ENCODE measurements at places on chromosomes 6 and 20.
A peak's percentile ranks its signal among the peaks of the same experiment; 100 is the strongest.

- no peak for DNase-seq
Observed at GRCh38 chr20:20950620-20951019, 155.5 kb downstream of the LINC00237 start.

- DNase-seq = no peak
Observed at GRCh38 chr6:105057160-105057559, 100.3 kb downstream of the LIN28B start.

DNA sequence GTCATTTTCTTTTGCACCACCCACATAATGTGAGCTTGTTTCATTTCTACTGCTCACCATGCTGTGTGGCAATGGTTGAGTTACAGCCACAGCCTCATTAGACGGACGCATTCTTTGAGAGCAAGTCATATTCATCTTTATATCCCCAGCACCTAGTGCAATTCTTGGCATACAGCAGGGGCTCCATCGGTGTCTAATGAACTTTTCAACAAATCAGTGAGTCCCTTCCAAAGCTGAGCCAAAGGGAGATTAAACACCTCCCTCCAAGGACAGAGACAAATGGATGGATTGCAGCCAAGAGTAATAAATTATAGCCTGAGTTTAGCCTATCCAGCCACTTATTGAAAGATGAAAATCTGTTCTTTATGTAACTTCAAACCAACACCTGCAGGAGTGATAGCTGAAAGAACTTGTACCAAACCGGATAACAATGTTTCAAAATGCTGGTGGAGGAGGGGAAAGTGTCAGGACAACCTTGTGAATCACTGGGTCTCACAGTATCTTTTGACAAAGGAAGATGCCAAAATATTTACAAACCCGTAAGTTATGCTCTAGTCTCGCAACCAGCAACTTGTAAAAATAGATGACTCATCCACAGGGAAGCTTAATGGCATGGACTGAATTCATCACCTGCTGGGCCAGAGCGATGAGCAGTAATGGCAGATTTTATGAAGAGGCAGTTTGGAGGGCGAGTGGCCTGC is 139.0 kb downstream of the PXDC1 start:
- peak; percentile 36 for DNase-seq

- DNase-seq = peak; percentile 53
Observed at GRCh38 chr6:106116125-106116832, 30.1 kb downstream of the PRDM1 start.

DNA sequence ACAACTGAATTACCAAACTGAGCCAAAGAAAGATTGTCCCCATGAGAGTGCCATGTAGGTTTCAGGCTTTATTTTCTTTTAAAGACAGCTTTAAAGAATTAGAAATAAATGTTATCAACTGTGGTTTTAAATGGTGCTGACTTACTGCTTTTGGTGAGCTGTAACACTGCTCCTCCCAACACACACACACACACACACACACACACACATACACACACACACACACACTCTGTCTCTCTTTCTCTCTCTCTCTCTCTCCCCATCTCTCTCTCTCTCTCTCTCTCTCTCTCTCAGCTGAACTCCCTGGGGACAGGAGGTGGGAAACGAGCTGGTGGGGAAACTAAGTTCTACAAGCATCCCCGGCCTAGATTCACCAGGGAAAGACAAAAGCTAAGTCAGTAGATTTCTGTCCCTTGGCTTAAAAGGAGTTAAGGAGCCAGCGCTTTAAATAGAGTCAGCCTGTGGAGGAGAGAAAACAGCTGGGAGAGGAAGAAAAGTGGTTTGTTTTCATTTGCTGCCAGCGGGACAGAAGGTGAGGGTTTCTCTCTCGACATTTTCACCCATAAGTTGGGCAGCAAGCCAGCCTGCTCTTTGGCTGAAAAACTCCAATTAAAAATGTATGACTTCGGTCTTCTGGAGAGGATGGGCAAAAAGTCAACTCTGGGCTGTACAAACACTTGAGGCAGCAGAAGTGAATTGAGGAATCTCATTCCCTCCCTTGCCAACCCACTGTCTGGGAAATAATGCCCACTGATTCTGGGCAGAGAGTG is 27.4 kb downstream of the CBLN4 start:
- no peak for DNase-seq

DNA sequence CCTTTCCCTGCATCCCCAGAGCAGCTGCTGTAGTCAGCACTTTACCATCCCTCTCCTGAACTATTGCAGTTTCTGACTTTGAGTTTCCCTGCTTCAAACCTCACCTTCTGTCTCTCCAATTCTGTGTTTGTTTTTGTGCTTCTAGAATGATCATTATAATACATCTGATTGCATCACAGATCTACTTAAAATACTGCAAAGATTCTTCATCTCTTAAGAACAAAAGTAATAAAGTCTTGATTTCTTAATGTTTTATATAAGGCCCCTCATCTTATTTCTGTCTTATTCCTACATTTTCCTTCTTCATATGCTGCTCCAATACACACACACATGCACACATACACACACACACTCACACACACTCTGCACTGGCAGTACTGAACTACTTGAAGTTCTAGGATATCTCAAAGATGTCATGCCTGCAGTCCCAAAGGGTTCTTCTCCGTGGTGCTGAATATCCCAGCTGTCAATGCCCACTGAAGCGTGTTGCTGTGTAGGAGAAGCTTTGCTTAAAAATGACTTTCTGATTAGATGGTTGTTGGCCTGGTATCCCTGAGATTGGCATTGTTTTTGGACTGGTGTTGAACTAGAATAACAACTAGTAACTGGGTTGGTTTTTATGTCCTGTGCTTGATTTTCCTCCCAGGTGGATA is 97.2 kb downstream of the MAP3K4 start:
- no peak for DNase-seq

- DNase-seq = no peak
Observed at GRCh38 chr20:4165984-4166725, 150.8 kb upstream of the RNF24 start.

GRCh38 chr20:37346236-37346534 is 245 bp downstream of the SRC start:
- no peak for DNase-seq

DNA sequence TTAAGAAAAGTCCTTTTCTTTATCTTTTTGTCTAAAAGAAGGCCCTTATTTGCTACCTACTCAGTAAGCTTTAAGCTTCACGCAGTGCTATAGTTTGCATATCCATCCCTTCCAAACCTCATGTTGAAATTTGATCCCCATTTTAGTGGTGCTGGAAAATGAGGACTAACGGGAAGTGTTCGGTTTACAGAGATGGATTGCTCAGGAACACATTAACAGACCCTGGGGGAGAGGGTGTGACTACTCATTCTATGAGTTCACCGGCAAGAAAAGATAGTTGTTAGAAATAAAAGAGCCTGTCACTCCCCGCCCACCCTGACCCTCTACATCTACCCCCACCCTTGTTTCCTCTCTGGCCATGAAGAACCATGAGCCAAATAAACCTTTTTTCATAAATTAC is 546.2 kb downstream of the MEI4 start:
- DNase-seq = no peak

- no peak for DNase-seq
Observed at GRCh38 chr6:163489584-163489983, 75.1 kb downstream of the QKI start.

- no peak for DNase-seq
Observed at GRCh38 chr6:9347608-9348007, 912.3 kb upstream of the SLC35B3 start.

DNA sequence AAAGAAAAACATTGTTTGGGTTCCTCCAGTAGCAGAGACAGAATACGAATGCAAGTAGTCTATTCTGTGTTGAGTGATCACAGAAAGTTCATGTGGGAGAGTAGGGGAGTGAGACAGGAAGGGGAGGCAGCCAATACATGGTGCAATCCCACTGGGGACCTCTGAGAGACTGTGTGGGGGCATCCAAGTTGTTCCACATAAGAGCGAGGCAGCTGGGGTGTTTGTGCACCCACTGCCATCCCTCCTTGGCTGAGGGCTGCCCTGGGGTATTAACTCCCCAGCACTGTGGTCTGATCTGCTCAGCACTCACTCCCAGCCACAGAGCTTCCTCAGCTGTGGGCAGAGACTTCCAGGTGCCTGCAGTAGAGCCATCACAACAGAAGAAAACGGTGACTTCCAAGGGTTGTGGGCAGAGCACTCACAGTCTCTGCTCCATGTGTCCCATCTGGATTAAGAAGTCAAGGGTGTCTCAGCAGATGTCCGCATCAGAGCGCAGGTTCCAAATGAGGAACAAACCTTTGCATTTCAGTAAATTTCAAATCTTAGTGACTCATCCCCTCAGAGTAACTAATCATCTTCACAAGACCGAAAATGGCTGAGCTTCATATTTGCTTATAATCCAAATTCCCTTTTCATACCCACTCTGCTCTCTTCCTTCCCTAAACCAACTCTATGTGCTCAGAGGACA is 101.9 kb upstream of the NAA20 start:
- DNase-seq = peak; percentile 80

DNA sequence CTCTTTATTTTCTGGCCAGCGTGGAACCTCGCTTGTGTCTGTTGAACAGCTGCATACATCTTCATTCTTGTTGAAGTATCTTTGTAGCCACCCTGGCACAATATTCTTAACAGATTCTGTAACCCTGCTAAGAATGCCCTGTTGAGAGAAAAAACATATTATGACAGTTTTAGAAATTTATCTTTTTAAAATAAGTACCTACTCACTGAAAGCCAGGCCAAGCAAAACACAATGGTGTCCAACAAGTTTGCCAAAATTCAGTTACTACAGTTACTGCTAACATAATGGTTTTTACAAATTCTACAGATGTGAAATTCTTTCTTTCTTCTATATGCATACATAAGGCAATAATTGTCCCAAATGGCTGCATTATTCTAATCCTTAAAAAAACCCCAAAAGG is 18.2 kb downstream of the NUP153 start:
- no peak for DNase-seq

DNA sequence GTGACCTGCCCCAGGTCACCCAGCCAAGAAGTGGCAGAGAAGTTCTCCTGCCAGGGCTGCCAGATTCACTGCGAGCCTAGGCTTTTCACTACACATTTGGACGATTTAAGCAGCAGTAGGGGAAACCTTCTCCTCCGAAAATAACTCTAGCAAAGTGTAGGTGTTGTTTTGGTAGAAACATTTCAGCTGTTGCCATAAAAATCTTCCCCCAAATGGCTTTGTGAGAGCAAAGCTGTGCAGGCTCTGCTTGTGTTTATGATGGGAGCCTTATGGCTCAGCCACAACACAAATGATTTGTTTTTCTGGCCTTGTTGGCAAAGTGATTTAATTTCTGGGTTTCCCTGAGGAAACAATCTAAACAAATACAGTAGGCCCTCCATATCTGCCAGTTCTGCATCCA is 81.8 kb downstream of the PLCB4 start:
- DNase-seq = no peak

DNA sequence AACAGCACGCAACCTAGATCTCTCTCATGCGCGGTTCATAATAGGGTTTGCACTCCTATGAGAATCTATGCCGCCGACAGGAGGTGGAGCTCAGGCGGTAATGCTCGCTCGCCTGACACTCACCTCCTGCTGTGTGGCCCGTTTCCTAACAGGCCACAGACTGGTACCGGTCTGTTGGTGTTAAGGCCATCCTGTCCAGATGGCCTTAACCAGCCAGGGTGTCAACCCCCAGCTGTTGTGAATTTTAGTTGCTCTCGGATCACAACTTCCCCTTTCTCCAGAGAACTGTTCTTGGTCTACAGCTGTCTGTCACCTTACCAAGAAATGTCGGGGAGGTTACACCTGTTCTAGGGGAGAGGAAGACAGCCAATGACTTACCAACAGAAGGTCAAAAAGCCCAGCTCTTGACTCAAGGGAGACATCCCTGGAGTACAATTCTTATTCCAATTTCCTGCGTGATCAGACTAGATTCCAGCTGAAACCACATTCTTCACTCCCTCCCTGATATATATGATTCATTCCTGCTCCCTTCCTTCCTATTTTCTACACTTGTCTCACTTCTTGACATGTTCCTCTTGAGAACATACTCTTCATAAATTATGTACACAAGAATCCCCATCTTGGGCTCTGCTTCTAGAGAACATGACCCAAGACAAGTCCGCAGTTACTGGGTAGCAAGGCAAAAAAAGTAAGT is 23.1 kb upstream of the DNAAF9 start:
- DNase-seq = no peak

DNA sequence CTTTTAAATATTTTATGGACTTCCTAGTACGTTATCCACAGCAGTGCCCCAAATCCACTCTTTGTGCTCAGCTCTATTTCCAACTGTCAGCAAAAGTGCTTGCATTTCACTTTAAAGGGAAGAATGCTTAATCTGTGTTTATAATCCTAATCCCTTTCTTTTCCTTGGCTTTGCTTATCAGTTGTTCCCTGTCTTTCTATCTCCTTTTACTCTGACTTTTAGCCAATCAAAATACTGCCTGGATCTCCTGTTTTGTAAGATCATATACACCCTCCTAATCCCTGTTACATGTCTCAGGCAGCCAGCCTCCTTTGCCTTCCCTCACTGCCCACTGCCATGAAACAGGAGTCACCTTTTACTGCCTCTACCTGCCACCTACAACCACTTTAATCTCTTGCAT is 102.9 kb downstream of the AIG1 start:
- DNase-seq = no peak

DNA sequence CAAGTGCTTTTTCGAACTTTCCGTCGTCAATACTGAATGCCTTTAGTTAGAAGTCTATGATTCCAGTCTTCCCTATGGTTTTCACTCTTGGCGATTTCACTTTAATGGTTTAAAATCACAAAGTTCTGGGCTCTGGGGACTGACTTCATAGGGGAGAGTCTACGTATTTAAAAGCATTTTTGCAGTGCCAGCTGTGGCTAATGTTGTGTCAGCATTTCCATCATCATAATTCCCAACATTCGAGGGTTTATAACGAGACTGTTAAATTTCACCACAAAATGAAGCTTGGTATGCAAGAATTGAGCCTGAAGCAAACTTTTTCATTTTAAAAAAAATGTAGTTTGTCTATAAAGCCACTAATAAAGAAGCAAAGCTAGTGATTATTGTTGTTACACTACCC is 242.7 kb downstream of the SOX4 start:
- no peak for DNase-seq

DNA sequence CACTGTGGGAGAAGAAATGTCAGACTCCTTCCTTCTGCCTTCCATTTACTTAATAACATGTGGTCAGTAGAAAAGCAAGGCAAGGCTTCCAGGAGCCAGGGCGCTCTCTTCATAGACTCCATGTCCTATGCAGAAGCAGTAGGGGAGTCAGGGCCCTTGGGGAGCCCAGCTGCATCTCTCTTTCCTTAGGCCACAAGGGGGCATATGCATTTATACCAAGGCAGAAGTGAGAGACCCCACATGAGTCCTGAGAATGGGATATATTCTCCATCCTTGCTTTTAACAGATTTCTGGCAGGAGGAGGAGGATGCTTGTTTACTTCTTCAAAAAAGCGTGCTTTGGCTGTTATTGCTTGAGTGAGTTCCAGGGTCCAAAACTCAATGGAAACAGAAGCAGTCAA is 198.5 kb downstream of the HIVEP2 start:
- DNase-seq = no peak
